ENCODE measurements at places on chromosomes 4 and X.

DNA sequence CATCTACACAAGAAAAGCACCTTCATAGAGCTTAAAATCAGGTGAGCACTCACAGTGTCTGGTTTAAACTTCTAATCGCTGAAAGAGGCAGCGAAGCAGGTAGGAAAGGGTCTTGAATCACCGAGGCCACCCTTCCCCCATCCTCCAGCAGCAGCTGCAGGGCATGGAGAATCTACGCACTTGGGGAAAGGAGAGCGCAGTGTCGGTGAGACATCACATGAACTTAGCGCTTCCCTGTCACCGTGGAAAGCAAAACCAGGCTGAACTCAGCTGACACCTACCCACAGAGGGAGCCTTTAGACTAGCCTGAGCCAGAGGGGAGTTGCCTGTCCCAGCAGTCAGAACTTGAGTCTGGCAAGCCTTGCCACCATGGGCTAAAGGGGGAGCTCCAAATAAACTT lies 197.2 kb upstream of the ZFP42 start:
- peak; percentile 37 for DNase-seq

DNA sequence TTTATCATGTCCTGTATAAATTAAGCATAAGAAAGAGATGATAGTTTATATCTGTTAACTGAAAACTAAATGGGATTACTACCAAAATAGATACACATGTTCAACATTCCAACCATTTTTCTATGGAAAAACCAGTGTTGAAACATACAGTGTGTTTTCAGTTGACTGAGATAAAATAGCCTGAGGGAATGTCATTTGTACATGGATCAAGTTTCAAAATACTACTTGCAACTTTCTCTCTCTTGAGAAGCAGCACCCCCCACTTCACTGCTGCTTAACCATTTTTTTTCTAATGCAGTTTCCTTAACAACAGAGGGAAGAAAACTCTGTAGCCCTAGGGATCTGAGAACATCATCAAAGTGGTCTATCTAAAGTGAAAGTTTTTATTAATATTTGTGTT lies 70.8 kb downstream of the NPNT start:
- DNase-seq = peak; percentile 27

- no peak for DNase-seq
Observed at GRCh38 chr4:182179751-182180150, 63.5 kb upstream of the TENM3 start.

DNA sequence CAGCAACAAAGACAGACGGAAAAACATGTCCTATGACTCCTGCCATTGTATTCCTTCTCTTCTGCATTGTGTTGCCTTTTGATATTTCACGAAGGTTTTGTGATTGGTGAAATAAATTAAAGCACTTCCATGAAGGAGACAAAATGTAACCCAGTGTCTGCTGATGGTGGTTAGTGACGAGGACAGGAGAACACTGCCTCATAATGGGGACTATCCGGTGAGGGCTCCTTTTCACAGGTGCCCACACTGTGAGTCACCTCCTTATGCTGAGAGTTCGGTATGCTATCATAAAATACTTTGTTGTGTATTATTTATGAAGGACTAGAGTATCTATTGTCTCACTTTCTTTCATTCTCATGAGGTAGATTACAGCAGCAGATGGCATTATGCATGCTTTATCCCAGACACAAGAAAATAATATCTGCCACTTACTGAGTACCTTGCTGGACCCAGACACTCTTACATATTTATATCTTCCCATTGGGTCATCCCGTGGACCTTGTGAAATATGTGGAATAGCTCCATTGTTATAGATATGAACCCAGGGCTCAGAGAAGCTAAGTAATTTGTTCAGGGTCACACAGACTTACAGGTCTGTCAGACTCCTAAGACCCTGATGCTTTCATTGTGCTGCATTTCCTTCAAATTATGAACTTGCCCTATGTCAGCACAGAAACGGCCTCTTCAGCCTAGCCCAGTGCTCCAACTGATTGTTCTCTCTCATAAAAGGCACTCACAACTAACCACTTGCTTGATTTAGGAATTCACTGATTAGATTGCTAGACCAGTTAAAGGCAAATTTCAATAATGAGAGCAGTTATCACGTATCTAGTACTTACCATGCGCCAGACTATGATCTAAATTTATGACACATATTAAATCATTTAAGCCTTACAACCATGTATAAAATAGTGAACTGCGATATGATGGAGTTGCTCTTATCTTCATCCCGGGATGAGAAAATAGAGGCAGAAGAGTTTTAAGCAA lies 31.2 kb downstream of the PLS3 start:
- no peak for DNase-seq

DNA sequence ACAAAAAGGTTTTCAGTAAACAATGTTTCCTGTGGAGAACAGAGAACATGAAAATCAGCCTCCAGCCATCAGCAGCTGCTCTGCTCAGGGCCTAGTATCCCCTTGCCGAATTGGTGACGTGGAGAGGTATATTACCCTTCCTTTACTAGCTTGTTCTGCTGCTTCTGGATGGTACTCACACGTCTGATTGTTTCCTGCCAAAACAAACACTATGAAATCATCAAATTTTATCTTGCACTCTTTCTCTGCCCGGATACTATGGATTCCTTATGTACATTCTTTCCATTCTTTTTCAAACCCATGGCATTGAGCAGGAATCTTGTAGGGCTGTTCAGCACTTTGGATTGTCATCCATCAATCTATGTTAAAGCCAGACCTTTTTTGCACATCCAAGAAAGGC lies 18.8 kb upstream of the METAP1 start:
- DNase-seq = no peak

GRCh38 chr4:182074810-182075209 lies 168.4 kb upstream of the TENM3 start:
- no peak for DNase-seq

DNA sequence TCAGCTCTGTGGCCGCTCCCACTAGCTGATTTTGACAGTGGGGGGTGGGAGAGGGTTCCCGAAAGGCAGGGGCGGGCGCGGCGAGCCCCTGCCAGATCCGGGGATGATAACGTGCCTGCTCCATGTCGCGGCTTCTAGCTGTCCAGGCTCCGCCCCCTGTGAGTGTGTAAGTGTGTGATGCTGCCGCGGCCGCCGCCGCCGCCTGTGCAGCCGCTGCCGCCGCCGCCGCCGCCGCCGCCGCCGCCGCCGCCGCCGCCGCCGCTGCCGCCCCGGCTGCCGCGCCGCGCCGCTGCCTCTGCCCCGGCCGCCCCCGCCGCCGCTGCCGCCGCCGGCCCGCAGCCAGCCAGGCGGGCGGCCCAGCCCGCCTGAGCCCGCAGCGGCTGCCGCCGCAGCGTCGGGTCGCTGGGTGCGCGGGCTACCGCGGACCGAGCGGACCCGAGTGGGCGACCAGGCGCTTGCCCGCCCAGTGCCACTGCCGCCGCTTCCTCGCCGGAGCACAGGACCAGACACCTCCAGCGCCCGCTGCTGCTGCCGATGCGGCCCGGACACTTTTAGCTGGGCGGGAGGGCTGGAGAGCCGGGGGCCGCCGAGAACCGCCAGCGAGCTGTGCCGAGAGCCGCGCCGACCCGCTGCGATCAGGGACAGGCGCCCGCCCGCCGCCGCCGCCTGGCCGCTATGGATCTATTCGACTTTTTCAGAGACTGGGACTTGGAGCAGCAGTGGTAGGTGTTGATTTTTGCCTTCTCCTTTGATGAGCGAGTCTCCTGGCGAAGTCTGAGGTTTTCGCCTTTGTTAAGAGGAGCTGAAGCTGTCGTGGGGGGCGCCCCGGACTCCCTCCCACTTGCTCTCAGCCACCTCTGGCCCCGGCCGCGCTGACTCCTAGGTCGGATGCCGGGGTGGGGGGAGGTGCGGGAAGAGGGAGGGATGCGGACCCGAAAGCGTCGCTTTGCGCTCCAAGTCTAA lies at the start of gene AFF2:
AFF2 (plus strand) TSS at position 195 of the 963 bp plus-strand sequence; CDS start at position 676, 481 bp downstream.
- peak; percentile 55 for DNase-seq

- no peak for DNase-seq
Observed at GRCh38 chr4:66062044-66062443, 391.8 kb upstream of the EPHA5 start.

DNA sequence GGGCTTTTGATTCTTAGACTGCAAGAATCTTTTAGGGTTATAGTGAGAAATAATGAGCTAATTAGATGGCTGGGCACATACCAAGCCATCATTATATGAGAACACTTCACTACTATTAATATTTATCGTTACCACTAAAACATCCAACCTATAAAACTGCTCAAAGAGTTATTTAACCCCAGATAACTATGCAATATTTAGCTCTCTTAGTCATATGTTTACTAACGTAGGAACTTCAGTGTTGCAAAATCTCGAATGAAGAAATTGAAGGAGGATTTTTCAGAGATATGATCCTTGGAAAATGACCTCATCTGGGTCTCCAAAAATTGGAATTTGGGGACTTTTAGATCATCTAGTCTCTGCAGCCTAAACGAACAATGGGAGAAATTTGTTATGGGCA lies 265.0 kb upstream of the RPS6KA3 start:
- DNase-seq = no peak
